ENCODE measurements at places on chromosomes 3 and 15. TPM values are rescaled to one million over a fixed set of nuclear protein-coding genes. Genes with fewer than 3 reads are reported as not detected.

Gene ALDH1L1
- total RNA-seq, result 0.51 TPM

Gene OR5K2
- not detected for total RNA-seq

Gene WWTR1
- 111 TPM for total RNA-seq

Gene MYO5C
- total RNA-seq, result 1.4 TPM

Gene ALPK3
- total RNA-seq, result 0.56 TPM

Gene RBPMS2
- total RNA-seq, result 1.8 TPM

Gene C3orf33
- 4.7 TPM for total RNA-seq

Gene GOLGA6L4
- total RNA-seq, result 6.8 TPM

Gene PFKFB4
- 23.2 TPM for total RNA-seq

Gene CSPG5
- total RNA-seq, result 2.8 TPM

Gene ATP8B4
- not detected for total RNA-seq

Gene C3orf49
- not detected for total RNA-seq

Gene PTX3
- total RNA-seq, result 40.2 TPM

Gene RAD51
- total RNA-seq, result 6.9 TPM

Gene ALS2CL
- 3.6 TPM for total RNA-seq

Gene DLEC1
- total RNA-seq, result 0.17 TPM

Gene SAMMSON
- total RNA-seq, result 0.39 TPM

Gene MPI
- total RNA-seq, result 28.2 TPM

Gene PRRT3
- 7.6 TPM for total RNA-seq

Gene UBE2E2
- 70.4 TPM for total RNA-seq

Gene NDUFB4
- 109 TPM for total RNA-seq

Gene TUBGCP5
- total RNA-seq, result 14.4 TPM

Gene GPD1L
- total RNA-seq, result 11.5 TPM

Gene MAPKAPK3
- 20.9 TPM for total RNA-seq

Gene STRIT1
- not detected for total RNA-seq

Gene SLC27A2
- total RNA-seq, result not detected

Gene CPNE9
- not detected for total RNA-seq

Gene TNFAIP8L3
- 6.1 TPM for total RNA-seq

Gene ANKDD1A
- total RNA-seq, result 3.4 TPM

Gene LIPC
- total RNA-seq, result not detected

Gene LRRK1
- total RNA-seq, result 11.3 TPM

Gene GSK3B
- 61.7 TPM for total RNA-seq

Gene OXSR1
- total RNA-seq, result 76.0 TPM

Gene MASP1
- 0.92 TPM for total RNA-seq

Gene GOLGA6L7
- total RNA-seq, result not detected

Gene FEM1B
- total RNA-seq, result 49.1 TPM

Gene DGKG
- 1.7 TPM for total RNA-seq

Gene TM4SF18
- total RNA-seq, result not detected

Gene VEPH1
- 4.3 TPM for total RNA-seq

Gene CPB1
- not detected for total RNA-seq

Gene DAG1
- 149 TPM for total RNA-seq

Gene EIF4E3
- total RNA-seq, result 12.4 TPM
